ENCODE measurements at places on chromosomes 2 and 18.

GRCh38 chr18:51621113-51621863 lies 423.8 kb upstream of the MEX3C start:
- peak; percentile 18 for DNase-seq

- DNase-seq: no peak
Observed at GRCh38 chr2:119859528-119859927, 99.8 kb downstream of the PTPN4 start.

GRCh38 chr18:41462946-41463345 lies 492.1 kb upstream of the PIK3C3 start:
- no peak for DNase-seq

- no peak for DNase-seq
Observed at GRCh38 chr18:48027401-48027963, 97.0 kb upstream of the SMAD2 start.

GRCh38 chr2:27572439-27572838 lies 10.4 kb upstream of the ZNF512 start:
- no peak for DNase-seq

- DNase-seq: no peak
Observed at GRCh38 chr2:205662206-205662965, 19.9 kb upstream of the NRP2 start.

- no peak for DNase-seq
Observed at GRCh38 chr2:226064932-226065570, 665.5 kb downstream of the NYAP2 start.

GRCh38 chr2:128584296-128584890 lies 265.7 kb upstream of the HS6ST1 start:
- no peak for DNase-seq

DNA sequence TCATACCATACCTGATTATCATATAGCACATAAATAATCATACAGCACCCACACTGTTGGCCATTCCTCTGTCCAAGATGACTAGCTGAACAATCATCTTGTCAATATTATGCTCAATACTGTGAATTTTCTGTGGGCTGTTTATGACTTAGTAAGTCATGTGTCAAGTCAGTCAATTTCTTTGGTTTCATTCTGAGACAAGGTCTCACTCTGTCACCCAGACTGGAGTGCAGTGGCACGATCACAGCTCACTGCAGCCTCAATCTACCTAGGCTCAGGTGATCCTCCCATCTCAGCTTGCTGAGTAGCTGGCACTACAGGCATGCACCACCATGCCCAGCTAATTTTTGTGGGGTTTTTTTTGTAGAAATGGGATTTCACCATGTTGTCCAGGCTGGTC lies 5.7 kb downstream of the MCM6 start:
- no peak for DNase-seq

GRCh38 chr2:216877085-216877484 lies 17.2 kb upstream of the TNP1 start:
- DNase-seq: no peak

GRCh38 chr2:105969552-105969951 lies 224.5 kb downstream of the UXS1 start:
- no peak for DNase-seq

DNA sequence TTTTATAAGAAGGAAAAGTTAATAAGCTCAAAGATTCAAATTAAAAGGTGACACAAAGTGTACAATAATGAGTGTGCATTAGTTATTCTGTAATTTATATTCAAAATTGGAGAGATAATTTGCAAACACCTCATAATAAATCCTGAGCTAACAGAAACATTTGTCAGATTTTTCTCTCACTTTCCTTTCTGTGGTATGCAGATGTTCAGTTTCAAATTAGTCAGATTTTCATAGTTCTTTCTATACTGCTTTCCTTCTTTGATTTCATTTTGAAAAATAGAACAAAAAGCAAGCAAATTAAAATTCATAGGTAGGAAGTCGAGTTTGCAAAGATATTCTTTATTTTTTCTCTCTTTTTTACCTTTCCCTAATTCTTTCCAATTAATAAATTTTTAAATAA lies 1420.1 kb upstream of the NXPH2 start:
- DNase-seq: no peak

DNA sequence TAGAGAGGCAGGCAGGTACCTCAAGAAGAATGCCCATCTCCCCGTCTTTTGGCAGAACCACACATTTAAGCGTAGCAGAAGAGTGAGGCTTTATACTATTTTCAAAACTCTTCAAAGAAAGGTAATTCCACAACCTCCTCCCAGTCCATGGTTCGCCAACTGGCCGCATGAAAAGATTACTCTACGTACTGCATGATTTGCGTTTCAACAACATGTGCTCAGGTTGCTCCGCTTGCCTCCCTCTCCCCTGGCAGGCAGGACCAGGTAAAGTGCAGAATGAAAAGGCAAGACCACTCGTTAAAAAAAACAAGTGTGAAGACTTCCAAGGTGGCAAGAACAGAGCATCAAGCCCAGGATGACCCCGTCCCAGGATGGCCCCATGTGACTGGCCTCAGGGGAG lies 143.7 kb downstream of the SP3 start:
- no peak for DNase-seq

DNA sequence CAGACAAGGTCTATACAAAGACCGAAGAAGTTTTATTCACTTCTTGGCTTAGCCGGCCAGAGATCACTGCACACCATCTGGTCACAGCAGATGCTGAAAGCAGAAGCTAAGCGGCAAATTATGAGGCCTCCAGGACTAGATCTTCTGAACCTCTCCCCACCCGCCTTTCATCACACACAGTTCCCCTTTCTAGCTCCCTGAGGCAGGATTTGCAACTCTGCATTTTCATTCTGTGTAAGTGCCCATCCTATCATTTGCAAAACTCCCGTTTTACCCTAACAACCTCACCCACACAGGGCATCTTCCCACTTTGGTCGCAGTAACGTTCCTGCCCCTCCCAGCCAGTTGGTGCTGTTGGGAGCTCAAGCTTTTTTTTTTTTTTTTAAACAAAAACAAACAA lies 3.1 kb upstream of the MOB1A start:
- no peak for DNase-seq

- DNase-seq: peak; percentile 78
Observed at GRCh38 chr2:15941481-15941850, 1.1 kb downstream of the MYCN start.

DNA sequence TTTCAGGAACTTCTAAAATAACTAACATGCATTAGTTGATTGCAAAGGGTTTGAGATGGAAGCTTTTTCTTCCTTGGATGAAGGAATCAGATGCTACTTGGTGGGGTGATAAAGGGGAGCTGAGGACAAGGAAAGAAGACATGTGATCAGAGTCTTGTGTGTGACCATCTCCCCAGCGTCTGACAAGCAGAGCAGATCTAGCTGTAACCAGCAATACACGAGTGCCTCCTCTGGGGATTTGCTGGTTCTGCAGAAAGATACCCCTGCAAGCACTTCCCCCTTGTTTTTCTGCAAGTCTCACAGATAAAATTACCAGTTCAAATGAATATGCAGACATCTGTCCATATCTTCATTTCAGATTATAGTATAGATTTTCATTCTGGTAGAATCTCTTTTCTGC lies 2.7 kb downstream of the CDH7 start:
- DNase-seq: no peak

DNA sequence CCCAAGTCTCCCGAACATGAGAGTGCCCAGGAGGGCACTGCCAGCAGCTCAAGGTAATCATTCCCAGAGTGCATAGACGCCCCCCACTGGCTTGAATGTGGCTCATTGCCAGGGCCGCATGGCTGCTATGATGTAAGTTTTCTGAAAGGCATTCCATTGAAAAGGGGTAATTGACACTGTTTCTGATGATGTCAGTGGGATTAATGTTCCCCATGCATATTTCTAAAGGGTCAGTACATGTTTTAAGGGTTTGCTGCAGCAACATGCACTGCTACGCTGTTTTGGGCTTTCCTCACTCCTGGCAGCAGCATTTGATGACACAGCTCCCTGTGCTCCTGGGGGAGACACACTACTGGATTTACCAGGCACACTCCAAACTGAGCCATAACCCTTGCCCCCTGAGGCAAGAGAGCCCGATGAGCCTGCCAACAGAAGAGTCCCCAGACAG lies 36.7 kb downstream of the KIAA2012 start:
- DNase-seq: no peak

Measured in NCI-H187 (cell line).